ENCODE measurements at places on chromosomes 3 and 15.
A peak's percentile ranks its signal among the peaks of the same experiment; 100 is the strongest.

DNA sequence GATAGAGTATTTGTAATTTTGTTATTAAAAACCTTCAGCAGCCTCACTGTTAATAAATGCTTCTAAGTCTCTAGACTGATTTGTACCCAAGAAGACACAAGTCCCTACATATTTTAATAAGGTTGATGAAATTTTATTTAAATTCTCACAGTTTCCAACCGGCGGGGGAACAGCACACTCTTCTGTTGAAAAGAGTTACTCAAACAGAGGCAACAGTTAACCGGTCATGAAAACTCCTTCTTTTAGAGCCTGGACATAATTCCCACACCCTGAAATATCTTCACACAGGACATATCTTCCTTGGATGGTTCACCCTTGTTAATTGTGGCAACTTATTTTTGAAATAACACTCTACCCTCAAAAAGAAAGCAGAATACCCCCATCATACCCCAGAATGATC, 278.8 kb downstream of the FOXP1 start:
- DNase-seq = no peak

DNA sequence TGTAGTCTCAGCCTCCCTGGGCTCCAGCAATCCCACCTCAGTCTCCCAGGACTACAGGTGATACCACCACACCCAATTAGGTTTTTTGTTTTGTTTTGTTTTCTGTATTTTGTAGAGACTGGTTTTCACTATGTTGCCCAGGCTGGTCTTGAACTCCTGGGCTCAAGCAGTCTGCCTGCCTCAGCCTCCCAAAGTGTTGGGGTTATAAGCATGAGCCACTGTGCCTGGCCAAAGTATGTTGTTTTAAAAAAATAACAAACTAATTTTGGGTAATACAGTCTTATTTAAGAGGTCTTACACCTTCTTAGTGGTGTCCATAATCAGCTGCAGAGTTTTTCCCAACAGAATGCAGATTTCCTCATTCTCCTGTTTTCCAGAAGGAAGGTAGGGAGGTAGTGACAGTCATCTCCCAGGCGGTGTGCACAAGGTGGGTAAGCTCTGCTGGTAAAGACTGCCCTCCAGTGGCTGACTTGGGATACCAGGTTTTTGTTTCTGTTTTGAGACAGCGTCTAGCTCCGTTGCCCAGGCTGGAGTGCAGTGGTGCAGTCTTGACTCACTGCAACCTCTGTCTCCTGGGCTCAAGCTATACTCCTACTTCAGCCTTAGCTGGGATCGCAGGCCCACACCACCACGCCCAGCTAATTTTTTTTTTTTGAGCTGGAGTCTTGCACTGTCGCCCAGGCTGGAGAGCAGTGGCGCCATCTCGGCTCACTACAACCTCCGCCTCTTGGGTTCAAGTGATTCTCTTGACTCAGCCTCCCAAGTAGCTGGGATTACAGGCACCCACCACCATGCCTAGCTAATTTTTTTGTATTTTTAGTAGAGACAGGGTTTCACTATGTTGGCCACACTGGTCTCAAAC, 58.4 kb downstream of the MAP6D1 start:
- DNase-seq = peak; percentile 55

DNA sequence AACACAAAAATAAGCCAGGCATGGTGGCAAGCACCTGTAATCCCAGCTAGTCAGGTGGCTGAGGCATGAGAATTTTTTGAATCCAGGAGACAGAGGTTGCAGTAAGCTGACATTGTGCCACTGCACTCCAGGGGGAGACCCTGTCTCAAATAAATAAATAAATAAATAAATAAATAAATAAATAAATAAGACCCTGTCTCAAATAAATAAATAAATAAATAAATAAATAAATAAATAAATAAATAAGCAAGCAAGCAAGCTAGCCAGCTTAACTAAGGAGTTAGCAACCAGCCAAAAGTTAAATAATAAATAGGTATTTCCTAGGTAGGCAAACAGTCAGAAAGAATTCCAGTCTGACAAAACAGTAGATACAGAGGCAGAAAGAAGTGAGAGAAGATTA, 123.9 kb downstream of the GALK2 start:
- DNase-seq = no peak

DNA sequence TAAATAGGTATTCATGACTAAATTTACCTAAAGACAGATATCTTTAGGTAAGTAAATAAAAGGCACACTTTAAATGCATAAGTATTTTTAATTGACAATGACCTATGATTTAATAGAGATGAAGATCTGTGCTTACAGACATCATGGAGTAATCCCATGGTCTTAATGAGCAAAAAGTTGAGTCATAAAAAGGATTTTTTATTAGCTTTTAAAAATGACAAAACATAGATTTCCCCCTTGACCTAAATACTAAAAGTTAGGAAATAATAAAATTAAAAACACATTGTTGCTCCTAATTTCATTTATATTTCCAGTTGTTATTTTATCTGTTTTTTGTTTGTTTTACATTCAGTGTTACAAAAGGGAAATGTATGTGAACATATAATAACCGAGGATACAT, 1005.7 kb downstream of the ROBO1 start:
- no peak for DNase-seq

- no peak for DNase-seq
These were observed 86.2 kb downstream of the EPHB1 start for GRCh38 chr3:134881305-134881704.
